ENCODE measurements at places on chromosomes 6 and 20. TPM values are rescaled to one million over a fixed set of nuclear protein-coding genes. Genes with fewer than 3 reads are reported as not detected.

DNA sequence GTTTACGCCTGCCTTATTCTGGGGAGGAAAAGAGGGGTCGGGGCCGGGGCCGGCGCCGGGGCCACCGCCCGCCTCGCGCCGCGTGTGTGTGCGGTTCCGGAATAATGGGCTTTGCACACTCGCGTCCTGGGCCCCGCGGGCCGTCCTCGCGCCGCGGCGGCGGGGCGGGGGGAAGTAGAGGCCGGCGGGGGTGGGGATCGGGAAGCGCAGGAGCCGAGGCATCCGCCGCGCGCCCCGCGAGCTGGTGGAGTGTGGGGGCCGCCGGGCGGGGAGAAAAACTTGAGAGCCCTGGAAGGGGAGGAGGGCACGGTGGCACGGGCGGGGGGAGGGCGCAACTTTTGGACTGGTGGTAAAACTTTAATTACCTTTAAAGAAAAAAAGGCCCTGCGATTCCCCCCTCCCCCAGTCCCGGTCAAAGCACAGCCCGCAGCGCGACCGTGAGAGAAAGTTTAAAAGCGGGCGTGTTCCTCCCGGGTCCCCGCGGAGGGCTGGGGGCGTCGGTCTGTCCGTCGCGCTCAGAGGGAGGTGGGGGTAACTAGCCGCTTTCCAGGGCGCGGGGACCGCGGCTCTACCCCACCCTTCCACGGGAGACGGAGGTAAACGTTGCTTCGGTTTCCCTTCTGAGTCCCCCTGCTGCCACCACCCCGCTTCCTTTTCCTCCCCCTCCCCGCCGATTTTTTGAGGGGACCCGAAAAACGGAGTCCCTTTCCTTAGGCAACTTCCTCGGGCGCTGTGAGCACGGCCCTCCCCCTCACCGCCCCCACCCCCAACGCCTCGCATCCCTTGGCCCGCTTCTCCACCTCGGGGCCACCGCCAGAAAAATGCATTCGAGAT lies 1.9 kb downstream of the L3MBTL3 start:
- peak; percentile 28 for DNase-seq
- H3K36me3 ChIP-seq, result no peaks in the 10 kb centered on the region

DNA sequence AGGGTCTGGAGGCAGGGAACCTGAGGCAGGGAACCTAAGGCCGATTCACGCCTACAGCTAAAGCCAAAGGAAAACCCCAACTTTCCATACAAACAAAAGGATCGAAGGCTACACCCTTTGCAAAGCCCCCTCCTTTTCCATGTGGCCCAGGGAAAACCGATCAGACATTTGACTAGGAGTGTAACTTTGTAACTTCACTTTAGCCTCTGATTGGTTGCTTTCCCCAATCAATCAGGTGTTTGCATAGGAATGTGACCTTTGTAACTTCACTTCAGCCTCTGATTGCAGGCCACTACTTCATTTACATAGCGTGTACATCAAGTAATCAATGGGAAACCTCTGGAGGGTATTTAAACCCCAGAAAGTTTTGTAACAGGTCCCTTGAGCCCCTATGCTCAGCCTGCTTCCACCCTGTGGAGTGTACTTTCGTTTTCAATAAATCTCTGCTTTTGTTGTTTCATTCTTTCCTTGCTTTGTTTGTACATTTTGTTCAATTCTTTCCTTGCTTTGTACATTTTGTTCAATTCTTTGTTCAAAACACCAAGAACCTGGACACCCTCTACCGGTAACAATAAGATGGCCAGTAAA lies 43.3 kb downstream of the CHD6 start:
- no peaks in the 10 kb centered on the region for H3K36me3 ChIP-seq
- H3K4me1 ChIP-seq, result peaks cover 22% of the 10 kb centered on the region
- H3K27ac ChIP-seq, result no peak overlapping the region
- H3K27me3 ChIP-seq, result peaks cover 2% of the 10 kb centered on the region
- no peak overlapping the region for H3K4me3 ChIP-seq
- no peak for DNase-seq

- no peaks in the 10 kb centered on the region for H3K36me3 ChIP-seq
- H3K4me3 ChIP-seq, result no peak overlapping the region
- peaks cover 4% of the 10 kb centered on the region for H3K4me1 ChIP-seq
- H3K27me3 ChIP-seq, result peaks cover 8% of the 10 kb centered on the region
Observed at GRCh38 chr6:7658543-7658942, 67.4 kb upstream of the BMP6 start.

DNA sequence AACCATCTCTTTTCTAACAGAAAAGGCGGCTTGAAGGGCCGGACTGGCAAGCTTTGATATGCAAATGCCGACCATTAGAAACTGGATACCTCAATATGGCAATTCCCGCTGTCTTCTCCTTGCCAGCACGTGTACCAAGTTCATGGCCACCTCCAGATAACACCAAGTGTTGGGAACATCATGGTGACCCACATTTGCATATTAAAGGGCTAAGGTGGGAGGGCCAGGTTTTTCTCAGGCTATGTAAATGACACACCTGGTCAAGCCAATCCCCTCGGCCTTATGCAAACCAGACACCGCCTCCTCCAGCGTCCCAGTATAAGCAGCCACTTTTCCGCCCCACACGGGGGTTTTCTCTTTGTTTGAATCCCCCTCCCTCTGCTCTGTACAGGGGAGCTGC lies 110.7 kb downstream of the DACT2 start:
- H3K27ac ChIP-seq, result no peak overlapping the region
- H3K27me3 ChIP-seq, result peaks cover 10% of the 10 kb centered on the region
- no peak overlapping the region for H3K4me3 ChIP-seq
- H3K4me1 ChIP-seq, result peaks cover 3% of the 10 kb centered on the region
- DNase-seq, result no peak

- no peak overlapping the region for H3K27ac ChIP-seq
- H3K27me3 ChIP-seq, result no peaks in the 10 kb centered on the region
- no peaks in the 10 kb centered on the region for H3K4me1 ChIP-seq
- H3K4me3 ChIP-seq, result no peak overlapping the region
- DNase-seq, result no peak
- H3K36me3 ChIP-seq, result no peaks in the 10 kb centered on the region
Observed at GRCh38 chr6:1789092-1789491, 179.4 kb downstream of the FOXC1 start.

GRCh38 chr6:43221046-43221972 lies 8.0 kb downstream of the DNPH1 start:
- H3K27ac ChIP-seq, result no peak overlapping the region
- no peak overlapping the region for H3K4me3 ChIP-seq
- H3K4me1 ChIP-seq, result peaks cover 3% of the 10 kb centered on the region

- no peaks in the 10 kb centered on the region for H3K4me1 ChIP-seq
- no peak overlapping the region for H3K4me3 ChIP-seq
- peak; percentile 73 for DNase-seq
- H3K27ac ChIP-seq, result peak overlapping the region; percentile 52
Observed at GRCh38 chr6:43737272-43738081, 32.5 kb upstream of the VEGFA start.

- no peak overlapping the region for H3K27ac ChIP-seq
- no peaks in the 10 kb centered on the region for H3K4me1 ChIP-seq
- H3K27me3 ChIP-seq, result no peaks in the 10 kb centered on the region
- no peak overlapping the region for H3K4me3 ChIP-seq
- no peak for DNase-seq
- H3K36me3 ChIP-seq, result no peaks in the 10 kb centered on the region
Observed at GRCh38 chr6:45721665-45722064, 294.0 kb downstream of the CLIC5 start.

DNA sequence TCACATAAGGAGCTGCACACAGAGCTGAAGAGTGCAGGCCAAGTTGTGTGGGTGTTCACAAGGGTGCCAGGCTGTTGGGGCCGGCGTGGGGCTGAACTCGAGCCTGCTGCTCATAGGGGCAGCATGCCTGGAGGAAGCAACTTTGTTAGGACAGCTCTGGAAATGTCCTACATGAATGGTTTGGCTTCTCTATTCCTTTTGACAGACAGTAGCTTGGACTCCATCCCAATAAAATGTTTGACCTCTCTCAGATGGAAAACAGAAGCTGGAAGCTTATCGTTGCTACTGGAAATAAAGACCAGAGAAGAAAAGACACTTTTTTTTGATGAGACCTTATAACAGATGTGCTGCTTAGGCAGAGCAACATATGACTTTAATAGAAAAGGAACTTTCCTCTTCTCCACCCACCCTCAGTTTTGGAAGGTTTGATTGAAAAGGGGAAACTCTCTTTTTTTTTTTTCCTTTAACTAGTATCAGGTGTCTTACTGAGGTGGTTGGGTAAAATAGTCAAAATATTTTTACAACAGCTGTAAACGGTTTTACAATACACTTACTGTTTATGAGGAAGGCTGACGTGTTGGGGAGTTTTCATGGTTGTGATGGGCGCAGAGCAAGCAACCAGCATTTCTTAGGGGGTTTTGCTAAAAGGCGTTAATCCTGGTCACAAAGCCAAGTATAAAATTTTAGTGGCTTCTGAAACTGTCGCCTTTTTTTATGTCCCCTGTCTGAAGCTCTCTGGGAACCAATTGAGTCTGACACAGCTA lies 80.7 kb upstream of the EEF1E1 start:
- peaks cover 5% of the 10 kb centered on the region for H3K4me1 ChIP-seq
- DNase-seq, result no peak
- no peak overlapping the region for H3K27ac ChIP-seq
- H3K4me3 ChIP-seq, result no peak overlapping the region
- H3K27me3 ChIP-seq, result peaks cover 3% of the 10 kb centered on the region

DNA sequence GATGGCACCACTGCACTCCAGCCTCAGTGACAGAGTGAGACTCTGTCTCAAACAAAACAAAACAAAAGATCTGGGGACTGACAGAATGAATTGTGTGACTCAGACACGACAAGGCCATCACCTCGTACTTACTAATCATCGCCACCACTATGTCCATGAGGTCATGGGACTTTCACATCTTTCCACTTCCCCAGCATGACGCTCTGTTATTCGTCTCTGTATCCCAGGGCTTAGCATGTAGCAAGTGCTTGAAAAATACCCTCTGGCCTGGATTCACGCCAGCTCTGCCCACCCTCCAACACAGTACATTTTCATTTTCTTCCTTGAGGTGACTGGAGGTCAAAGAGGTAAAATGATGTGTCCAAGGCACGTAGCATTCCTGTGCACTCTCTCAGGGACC lies 27.8 kb downstream of the FGD2 start:
- DNase-seq, result no peak
- H3K27me3 ChIP-seq, result peaks cover 3% of the 10 kb centered on the region

- H3K27ac ChIP-seq, result no peak overlapping the region
- no peaks in the 10 kb centered on the region for H3K4me1 ChIP-seq
- no peak for DNase-seq
- no peak overlapping the region for H3K4me3 ChIP-seq
- H3K27me3 ChIP-seq, result no peaks in the 10 kb centered on the region
Observed at GRCh38 chr20:59165396-59165795, 1.8 kb downstream of the ZNF831 start.

DNA sequence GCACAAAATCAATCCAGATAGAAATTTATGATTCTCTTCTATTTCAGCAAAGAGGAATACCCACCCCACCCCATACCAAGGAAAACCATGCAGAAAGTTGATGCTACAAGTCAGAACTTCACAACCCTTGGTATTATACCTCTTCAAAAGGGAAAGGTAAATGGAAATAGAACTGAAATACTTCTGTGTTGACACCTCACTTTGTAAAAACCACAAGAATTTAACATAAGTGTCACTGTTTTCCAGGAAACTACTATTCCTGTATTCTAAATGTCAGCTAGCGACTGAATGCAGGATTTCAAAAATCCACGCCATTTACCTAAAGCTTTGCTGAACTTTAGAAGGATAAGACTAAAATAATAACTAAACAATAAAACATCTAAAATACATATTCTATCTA lies 3.6 kb downstream of the CPNE1 start:
- peak overlapping the region; percentile 86 for H3K4me3 ChIP-seq
- no peak for DNase-seq
- H3K36me3 ChIP-seq, result no peaks in the 10 kb centered on the region
- H3K4me1 ChIP-seq, result peaks cover 29% of the 10 kb centered on the region
- no peak overlapping the region for H3K27ac ChIP-seq

DNA sequence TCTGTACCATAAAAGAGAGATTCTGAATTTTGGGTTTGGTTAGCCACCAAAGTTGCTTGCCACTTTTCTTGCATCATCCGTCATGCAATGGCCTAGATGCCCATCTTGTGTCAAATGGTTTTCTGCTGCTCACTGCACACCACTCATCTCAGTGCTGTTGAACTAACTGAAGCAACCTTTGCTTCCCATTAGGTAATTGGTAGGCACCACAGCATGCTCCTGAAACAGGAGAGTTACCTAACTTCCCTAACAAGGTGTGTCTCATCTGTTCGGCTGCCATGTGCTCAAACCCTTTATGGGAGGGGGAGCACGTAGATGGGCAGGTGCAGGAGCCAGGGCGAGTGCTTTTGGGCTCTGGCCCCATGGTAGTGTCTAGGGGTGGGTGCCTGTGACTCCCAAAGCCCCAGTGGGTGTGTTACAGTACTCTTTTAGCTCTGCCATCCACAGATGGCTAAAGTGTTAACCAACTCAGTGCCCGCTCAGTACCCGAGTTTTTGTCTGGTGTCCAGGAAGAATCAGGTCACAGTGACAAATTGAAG lies 147.4 kb upstream of the SPACA1 start:
- H3K27me3 ChIP-seq, result no peaks in the 10 kb centered on the region
- H3K27ac ChIP-seq, result no peak overlapping the region
- no peaks in the 10 kb centered on the region for H3K36me3 ChIP-seq
- no peak overlapping the region for H3K4me3 ChIP-seq
- H3K4me1 ChIP-seq, result peaks cover 32% of the 10 kb centered on the region

- no peaks in the 10 kb centered on the region for H3K4me1 ChIP-seq
- no peak overlapping the region for H3K4me3 ChIP-seq
- H3K27me3 ChIP-seq, result peaks cover 2% of the 10 kb centered on the region
- H3K27ac ChIP-seq, result no peak overlapping the region
- H3K36me3 ChIP-seq, result no peaks in the 10 kb centered on the region
- no peak for DNase-seq
Observed at GRCh38 chr6:80382811-80383210, 276.3 kb downstream of the BCKDHB start.

GRCh38 chr20:31522731-31523130 lies 8.5 kb downstream of the HM13 start:
- H3K4me1 ChIP-seq, result peaks cover 10% of the 10 kb centered on the region
- no peak overlapping the region for H3K27ac ChIP-seq
- H3K4me3 ChIP-seq, result no peak overlapping the region

DNA sequence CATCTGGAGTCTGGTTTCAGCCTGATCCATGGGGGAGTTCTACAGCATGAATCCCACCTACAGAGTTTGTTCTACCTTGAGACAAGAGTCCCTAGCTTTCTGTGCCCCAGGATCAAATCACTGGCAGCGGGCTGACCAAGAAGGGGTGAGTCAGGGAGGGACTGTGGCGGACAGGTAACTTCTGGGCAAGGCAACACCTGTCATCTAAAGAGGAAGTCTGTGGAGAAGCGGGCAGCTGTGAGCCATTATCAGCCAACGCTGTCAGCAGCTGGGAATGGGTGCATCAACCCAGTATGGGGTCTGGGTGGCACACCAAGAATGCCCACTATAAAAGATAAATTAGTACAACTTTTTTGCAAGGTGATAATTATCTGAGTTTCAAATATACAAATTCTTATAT lies 45.9 kb downstream of the UBE3D start:
- DNase-seq, result no peak
- no peak overlapping the region for H3K4me3 ChIP-seq
- H3K27ac ChIP-seq, result no peak overlapping the region
- H3K27me3 ChIP-seq, result no peaks in the 10 kb centered on the region

MROH8 gene
- 2.6 TPM for total RNA-seq

CLIC5 gene
- not detected for total RNA-seq

PRSS16 gene
- 0.64 TPM for total RNA-seq

SAMD3 gene
- 1.6 TPM for total RNA-seq

KIAA0408 gene
- 110 TPM for total RNA-seq

All from glutamatergic neuron (in vitro differentiated cells).